ENCODE measurements at places on chromosomes 6 and 20.

DNA sequence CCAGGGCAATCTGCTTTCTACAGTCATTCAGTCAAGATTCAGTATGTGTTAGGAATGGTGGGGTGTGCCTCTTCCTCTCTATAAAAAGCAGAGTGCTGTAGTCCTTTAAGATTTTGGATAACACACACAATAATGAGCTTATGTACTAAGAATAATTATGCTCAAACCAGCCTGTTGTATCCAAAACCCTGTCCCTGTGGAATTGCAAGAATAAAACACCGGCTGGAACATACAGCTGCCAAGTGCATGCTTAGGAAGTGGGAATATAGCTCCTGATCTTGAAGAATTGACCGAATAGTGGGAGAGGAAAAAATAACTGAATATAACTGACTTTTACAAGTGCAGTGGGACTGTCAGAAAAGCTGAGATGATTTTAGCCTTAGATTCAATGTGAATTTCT lies 979 bp upstream of the MOCS1 start:
- no peak for DNase-seq

GRCh38 chr6:32855467-32856174 lies 1.6 kb downstream of the PSMB9 start:
- DNase-seq: no peak

DNA sequence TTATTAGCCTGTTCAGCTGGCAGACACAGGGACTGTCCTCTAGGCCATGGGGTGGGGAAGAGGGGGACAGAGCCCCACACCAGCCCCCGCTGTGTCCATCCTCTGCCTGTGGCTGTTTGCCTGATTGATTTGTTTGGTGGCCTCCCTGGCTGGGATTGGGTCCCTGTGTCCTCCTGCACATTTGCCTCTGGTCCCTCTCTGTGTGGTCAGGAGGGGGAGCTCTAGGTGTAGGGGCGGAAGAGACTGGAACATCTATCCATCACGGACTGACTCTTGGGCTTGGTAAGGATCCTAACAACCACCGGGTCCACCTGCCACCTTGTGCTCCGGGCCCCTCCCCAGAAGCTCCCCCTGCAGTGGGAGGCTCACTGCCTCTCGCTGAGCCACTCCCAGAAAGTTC lies 38.4 kb upstream of the CCDC167 start:
- no peak for DNase-seq

GRCh38 chr6:154058963-154059680 lies 20.1 kb downstream of the OPRM1 start:
- DNase-seq: no peak

DNA sequence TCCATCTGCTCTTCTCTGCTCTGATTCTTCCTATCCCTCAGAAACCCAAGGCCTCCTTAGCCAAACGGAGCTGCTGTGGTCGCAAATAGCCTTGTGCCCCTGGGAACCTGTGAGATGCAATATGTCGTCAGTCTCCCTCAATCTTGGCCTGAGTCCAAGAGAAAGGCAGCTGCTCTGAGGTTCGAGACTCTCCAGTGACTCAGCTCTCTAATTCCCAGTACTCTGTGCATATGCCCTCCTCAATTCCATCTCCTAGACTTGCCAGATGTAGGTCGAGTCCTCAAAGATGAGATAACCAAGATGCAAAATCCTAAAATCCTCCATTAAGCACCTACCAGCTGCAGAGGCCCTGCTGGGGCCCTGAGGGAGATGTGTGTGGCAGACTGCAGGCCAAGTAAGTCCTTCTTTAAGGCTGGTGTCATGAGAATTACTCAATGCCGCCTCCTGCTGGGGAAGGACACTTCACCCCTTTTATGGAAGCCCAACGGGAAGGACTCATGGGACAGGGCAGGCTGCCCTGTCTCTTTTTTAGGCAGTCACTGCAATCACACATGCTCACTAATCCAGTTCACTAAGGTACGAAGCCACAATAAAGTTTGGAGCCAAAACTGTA lies 28.5 kb downstream of the C6orf15 start:
- DNase-seq: no peak

GRCh38 chr6:137010128-137010718 lies 34.5 kb downstream of the IL20RA start:
- DNase-seq: no peak

DNA sequence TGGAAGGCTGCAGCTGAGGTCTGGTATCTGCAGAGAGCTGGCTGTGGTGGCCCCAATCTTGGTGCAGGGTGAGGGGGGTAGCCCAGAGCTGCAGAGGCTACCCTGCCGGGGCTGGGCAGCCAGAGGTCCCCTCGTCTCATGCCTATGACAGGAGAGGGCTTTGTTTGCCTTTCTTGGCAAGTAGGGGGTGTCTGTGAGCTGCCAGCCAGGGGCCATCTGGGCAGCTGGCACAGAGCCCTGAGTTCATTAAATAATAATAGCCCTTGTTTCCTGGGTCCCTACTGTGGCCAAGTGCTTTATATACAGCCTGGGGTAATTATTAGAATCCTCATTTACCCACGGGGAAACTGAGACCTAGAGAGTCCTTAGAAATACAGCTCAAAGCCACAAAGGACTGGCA lies 66.6 kb downstream of the EZR start:
- DNase-seq: no peak

All from GM06990 (cell line).